ENCODE measurements at places on chromosomes 11 and 22.

GRCh38 chr11:22787551-22788162 is 41.9 kb downstream of the SVIP start:
- peak; percentile 54 for DNase-seq

DNA sequence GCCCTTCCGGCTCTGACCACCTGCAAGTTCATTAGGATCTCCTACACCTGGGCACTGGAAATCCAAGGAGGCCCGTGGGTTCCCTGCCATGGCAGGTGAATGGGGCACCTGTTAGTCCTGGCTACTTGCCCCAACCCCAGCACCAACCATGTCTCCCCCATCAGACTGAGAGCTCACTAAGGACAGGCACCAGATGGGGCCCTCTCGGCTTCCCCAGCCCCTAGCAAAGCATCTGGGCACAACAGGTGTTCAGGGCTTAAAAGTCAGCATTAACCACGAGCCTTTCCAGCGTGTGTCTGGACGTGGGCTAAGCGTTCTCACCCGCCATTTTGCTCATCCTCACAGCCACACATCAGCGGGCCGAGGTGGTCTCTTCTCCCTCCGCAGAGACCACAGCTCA is 2.2 kb downstream of the SULT4A1 start:
- no peak for DNase-seq

- DNase-seq: no peak
Measured at GRCh38 chr11:75737314-75737713, 19.7 kb downstream of the MOGAT2 start.

DNA sequence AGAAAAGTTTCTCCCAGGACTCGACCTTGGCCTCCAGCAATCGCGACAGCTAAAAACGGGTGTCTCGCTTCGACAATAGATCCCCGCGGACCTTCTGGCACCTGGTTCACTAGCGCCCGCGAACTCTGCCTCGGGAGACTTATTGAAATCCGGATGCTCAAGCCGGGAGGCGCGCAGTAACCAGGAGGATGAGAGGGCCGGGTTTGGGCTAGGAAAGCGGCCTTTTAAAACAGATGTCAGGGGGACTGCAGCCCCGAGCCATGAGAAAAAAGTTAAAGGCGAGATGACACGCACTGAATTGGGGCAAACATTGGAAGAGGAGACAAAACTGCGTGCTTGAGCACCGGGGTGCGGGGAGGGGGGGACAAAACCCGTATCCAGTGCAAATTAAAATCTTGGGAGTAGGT is 637 bp upstream of the ZBTB16 start:
- no peak for DNase-seq

- no peak for DNase-seq
Measured at GRCh38 chr22:16819249-16819648, 6.0 kb downstream of the XKR3 start.

DNA sequence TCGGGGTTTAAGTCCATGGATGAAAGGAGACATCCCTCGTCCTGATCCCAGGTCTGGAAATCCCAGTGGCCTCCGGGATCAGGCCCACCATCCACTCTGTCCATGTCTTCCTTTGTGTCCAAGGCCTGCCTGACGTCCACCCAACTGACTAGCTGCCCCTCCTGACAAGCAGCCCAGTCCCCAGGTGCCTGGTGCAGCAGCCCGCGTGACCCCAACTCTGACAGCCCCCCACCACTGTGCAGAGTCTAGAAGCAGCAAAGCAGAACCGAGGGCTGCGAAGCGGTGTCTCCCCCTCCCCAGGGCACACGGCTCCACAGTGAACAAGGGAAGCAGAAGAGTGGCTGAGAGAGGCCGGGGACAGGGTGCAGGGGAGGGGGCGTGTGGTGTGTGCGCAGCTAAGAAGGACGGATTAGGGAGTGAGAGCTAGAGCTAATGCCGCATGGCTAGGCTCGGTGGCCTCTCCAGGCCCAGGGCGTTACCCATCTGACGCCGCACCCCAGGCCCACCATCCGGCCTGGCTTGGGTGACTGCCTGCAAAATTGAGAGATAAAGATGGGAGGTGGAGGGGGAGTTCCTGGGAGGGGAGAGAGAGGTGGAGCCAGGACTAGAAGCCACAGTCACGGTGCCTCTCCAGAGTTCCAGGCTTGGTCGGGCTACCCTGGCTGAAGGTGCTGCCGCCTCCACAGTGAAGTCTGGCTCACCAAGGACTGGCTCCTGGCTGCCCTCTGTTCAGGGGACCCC is 16.6 kb upstream of the BAIAP2L2 start:
- no peak for DNase-seq

DNA sequence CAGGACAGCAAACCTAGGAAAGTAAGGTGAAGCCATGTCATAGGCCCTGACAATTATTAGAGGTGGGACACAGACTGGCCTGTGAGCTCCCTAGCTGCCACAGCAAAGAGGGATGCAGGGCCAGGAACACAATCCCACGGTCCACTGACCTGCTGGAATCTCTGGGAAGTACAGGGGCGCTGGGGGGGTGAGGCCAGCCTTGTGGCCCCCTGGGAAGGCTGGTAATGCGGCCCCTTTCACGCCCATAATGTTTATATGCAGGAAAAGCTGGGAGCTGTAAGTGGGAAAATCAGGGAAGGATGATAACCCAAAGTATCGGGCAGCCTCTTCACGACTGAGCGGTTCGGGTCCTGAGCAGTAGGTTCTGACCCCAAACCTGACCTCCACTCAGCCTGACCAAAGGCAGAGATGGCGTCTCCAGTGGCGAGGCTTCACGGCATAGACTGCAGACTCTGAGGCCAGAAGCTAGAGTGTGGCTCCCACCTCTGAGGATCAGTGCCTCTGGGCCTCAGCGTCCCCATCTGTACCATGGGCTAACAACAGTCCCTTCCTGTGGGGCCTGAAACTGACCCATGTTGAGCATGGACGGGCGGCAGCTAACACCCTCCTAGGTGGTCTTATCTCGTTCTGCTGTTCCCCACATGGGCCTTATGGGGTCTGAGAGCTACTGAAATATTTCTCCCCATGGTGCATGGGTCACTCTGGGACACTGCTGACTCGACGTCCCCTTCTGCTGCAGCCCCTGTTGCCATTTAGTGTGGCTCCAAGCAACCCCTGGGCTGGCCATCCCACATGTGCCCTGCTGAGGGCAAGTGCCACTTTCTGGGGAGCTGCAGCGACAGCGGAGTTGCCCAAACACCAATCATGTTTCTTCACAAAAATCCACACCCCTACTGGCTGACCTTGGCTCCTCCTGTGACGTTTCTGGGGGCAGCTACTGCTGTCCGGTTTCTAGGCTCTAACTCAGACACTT is 101.8 kb downstream of the PHF21B start:
- no peak for DNase-seq

GRCh38 chr22:22558972-22559603 is at the start of gene PRAME:
Gene PRAME, minus strand, starts transcription at chr22:22559265. Its CDS starts 2,433 bp downstream, at chr22:22556832.
- DNase-seq: peak; percentile 88

- DNase-seq: no peak
Measured at GRCh38 chr22:46047226-46047625, 70.3 kb upstream of the WNT7B start.

GRCh38 chr11:61860054-61860903 is 31.1 kb downstream of the FADS3 start:
- DNase-seq: no peak

GRCh38 chr11:75403983-75404658 is 4.8 kb downstream of the RPS3 start:
- no peak for DNase-seq

GRCh38 chr11:27381238-27381666 is 18.2 kb upstream of the CCDC34 start:
- no peak for DNase-seq

DNA sequence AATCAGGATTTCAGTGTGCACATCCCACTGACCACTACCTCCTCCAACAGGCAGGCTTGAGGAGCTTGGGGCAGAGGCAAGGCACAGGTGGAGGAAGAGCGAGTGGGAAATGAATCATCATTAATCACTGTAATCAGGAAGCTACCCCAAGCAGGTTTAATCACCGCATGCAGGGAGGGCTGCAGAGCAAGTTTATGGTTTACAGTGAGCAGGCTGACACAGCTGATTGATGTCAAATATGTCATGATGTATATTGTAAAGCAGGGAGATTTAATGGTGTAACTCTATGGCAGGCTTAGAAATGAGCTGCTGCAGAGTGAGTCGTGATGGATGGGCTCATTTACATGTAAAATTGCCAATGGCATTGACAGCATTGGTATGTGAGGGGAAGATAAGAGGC is 441.0 kb downstream of the NTM start:
- no peak for DNase-seq

GRCh38 chr22:40310081-40310767 is 36.1 kb upstream of the ADSL start:
- no peak for DNase-seq

- no peak for DNase-seq
Measured at GRCh38 chr11:120385655-120386054, 49.4 kb downstream of the ARHGEF12 start.

GRCh38 chr11:66614073-66614472 is 2.4 kb upstream of the RBM14 start:
- DNase-seq: no peak

DNA sequence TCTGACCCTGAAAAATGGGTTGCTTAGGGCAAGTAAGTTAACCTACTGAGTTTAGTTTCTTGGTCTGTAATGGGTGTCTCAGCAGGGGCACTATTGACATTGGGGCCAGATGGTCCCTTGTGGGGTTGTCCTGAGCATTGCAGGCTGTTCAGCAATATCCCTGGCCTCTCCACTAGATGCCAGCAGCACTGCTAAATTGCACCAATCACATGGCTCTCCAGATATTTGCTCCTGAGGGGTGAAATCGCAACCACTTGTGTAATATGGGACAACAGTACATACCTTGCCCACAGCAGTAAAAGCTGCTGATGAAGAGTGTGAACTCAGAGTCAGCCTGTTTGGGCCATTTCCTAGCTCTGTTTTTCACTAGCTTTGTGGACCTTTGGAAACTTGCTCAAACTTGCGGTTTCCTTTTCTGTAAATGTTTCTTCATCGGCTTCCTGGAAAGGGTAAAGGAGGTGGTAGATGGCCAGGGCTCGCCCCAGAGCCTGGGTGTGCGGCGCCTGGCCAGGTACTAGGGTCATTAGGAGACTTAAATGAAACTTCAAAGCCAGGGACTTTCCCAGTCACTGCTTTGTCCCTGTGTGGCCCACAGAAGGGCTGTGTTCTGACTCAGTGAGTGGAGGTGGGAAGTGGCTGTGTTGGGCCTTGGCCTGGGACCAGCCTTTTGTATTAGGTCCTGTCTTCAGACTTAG is 13.0 kb downstream of the NCF4 start:
- peak; percentile 93 for DNase-seq

- DNase-seq: no peak
Measured at GRCh38 chr22:39946503-39947219, 13.5 kb upstream of the TMA7B start.

DNA sequence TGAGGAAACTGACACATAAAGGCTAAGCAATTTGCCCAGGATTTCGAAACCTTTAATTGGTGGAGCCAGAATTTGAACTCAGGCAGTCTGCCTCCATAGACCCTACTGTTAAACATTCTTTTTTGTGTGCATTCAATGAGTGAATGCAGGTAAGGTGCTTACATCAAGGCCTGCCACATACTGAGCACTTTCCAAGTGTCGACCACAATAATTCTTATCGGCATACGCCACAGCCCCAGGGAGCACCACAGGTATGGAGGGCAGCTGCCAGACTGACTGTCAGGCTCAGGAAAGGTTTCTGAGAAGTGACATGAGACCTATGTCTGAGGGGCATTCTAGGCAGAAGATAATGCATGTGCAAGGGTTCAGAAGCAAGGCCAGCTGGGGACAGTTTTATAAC is 334.7 kb upstream of the NARS2 start:
- no peak for DNase-seq

- no peak for DNase-seq
Measured at GRCh38 chr22:40441761-40442390, 71.5 kb downstream of the SGSM3 start.

DNA sequence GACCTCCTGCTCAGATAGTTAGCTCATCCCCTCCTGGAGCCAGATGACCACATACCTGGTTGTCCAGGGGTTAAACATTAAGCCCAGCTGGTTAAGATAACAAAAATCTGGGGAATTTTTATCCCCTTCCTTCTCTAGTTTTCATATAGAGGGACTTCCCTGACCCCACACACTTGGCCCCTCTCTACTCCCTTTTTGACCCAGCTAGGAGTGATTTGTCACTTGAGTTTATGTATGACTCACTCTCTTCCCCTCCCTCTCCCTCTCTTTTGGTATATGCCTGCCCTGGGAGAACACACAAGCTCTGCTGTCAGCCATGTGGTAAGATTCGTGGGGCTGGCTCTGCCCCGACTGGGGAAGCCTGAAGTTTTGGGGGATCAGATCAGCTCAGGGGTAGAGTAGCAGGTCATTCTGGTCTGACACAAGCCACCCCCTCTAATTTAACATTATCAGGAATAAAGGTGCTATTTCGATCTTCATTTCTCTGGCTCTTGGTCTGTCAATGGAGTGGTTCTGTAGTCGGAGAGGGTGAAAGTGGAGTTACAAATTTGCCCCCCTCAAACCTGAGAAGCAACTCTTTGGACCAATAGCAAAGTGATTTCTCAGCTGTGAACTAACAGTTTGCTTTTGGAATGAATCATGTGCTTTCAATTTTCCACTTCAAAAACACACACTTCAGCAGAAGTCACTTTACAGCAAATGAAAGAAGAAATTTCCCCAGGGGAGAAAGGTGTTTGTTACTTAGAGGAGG is 415.3 kb upstream of the CADM1 start:
- peak; percentile 82 for DNase-seq

DNA sequence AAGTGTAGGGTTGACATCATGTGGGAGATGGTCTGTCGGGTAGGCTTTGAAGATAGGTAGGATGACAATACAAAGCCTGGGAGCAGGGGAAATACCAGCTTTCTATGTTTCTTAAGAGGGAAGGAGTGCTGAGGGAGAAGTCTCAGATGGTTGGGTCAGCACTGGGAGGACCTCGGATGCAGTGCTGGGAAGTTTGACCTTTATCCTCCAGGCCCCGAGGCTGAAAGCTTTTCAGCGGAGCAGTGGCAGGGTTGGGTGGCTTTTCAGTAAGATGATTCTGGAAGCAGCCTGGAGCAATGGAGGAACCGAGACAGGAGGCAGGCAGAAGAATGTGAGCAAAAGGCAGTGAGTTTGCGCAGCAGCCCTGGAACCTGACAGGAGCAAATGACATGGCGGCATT is 43.5 kb upstream of the MYO18B start:
- no peak for DNase-seq

DNA sequence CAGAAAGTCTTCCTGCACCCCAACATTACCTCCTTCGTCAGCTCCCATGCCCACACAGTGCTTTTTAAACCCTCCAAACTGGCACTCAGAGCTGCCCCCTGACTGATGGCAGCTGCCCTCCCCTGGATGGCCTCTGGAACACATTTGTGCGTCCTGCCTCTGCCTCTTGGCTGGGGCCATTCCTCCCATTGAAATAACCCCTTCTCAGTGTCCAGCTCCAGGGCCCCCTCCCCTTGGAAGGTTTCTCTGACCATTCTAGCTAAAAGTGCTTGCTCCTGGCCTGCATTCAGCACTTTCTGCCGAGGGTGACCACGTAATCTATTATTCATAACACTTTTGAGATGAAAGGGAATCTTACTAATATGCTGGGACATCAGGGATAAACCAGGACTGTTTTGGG is 130.0 kb downstream of the PARVA start:
- DNase-seq: no peak

DNA sequence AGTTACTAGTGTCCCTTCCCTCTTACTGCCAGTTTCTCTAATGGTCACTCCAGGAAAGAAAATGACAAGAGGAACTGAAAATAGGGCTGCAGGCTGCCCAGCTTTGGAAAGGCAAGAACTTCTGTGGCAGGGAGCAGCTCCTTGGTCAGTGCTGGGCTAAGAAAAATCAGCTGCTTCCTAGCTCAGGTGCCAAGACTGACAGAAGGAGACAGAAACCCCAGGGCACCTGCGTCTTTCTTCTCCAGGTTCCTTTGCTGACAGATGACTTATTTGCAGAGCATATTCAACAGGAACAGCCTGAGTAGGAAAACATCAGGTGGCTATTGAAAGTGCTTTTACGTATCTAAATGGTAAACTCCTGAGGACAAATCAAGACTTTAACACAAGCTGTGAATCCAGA is 25.4 kb downstream of the MAML2 start:
- no peak for DNase-seq
